Lung (tissue), 17 donors: ENCODE measurements at places on chromosomes 4 and X.

- peak; percentile 97 for DNase-seq
Measured at GRCh38 chr4:54784161-54784671, 126.5 kb downstream of the KIT start.

- no peak for DNase-seq
Measured at GRCh38 chr4:84341559-84341958, 157.5 kb downstream of the NKX6-1 start.

- DNase-seq = no peak
Measured at GRCh38 chrX:140525448-140525847, 20.6 kb upstream of the SOX3 start.

DNA sequence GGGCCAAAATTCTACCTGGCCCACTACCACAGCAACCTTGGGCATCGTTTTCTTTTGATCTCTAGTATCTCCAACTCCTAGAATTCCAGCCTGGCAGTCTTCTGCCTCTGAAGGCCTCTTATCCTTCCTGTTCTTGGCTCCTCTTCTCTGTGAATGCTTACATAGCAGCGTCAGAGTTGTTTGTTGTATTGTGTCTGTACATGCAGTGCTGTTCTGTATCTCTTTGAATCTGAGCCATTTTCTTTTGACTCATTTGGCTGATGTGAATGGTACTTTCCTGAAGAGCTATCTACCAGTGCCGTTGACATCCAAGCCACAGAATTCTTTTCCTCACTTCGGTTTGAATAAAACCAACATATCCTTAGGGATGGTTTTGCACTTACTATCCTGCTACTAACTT, 79.2 kb downstream of the TMEM164 start:
- peak; percentile 15 for DNase-seq

DNA sequence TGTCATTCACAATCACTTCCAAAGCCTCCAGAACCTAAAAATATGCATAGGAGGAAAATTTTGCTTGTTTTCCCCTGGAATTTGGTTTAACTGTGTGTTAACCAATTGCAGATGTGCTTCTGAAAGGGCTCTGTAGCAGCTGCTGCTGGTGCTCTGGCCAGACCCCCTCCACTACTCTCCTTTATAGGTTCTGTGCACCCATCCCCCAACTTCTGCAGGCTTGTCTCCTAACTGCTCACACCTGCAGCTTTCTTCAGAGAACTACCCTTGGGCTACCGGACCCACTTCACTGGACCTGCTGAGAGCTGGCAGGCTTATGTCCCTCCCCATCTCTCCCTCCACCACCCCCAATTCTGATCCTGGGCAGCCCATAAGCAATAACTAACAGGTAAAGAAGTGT, 662.1 kb upstream of the DIPK2B start:
- no peak for DNase-seq

DNA sequence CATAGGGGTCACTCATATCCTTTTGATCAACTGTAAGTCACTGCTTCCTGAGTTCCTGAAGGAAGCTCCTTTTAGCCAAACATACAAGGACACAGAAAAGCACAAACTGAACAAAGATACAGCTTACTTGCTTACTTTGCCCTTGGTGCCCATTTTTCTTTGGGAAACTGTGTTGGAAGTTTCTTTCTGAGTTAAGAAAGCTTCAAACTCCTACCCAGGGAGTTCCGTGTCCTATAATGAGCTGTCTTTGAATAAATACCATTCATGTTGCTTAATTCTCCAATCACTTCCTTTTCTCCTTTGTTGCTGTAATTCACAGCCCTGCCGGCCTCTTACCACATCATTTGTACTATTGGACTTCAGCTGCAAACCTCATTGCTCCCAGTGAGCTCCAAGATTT, at the start of gene ADH4:
Gene ADH4, minus strand, starts transcription at position 228 of the 400 bp plus-strand sequence. Its CDS starts 75 bp downstream, at position 153.
- DNase-seq = peak; percentile 72

- no peak for DNase-seq
Measured at GRCh38 chr4:104217526-104217925, 277.2 kb downstream of the CXXC4 start.

GRCh38 chr4:171561419-171561818, 251.8 kb upstream of the GALNTL6 start:
- no peak for DNase-seq

- DNase-seq = peak; percentile 77
Measured at GRCh38 chr4:174135936-174136406, 147.5 kb downstream of the FBXO8 start.

- peak; percentile 0 for DNase-seq
Measured at GRCh38 chrX:140034916-140035315, 69.6 kb upstream of the CXorf66 start.
